ENCODE measurements at places on chromosomes 5 and 9. TPM values are rescaled to one million over a fixed set of nuclear protein-coding genes. Genes with fewer than 3 reads are reported as not detected.

DNA sequence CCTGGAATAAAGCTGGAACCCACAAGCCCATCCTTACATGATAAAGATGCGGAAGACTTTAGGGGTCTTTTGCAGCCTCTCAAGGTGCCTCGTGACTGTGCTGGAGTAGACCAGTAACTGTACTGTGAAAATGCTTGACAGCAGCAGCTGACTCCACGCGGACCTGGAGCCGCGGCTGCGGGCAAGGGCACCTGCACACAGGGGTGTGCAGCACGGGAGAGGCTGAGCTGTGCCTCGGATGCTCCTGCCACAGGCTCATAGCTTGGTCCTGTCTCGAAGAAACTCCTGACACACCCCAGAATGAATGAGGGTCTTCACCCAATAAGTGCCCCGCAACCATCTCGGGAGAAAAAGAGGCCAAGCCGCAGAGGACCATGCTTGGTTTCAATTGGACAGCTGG is 40.3 kb upstream of the CEP72 start:
- no peak for DNase-seq

DNA sequence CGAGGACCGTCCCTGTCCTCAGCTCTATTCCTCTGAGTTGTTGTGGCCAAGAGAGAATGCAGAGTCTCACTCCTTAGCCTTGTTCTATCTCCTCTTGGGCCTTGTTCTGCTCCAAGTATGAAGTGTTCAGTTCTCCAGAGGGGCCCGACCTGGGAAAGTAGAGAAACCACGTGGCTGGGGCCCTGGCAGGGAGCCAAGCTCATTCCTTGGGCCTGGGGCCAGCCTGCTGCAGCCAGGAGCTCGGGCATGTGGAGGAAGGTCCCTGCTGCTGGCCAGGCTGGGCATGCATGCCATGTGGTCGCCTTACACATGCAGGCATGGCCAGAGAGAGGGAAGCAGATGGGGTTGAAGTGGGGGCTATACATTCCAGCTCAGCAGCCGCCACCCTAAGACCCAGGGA is 60.7 kb downstream of the COL27A1 start:
- DNase-seq, result no peak

DNA sequence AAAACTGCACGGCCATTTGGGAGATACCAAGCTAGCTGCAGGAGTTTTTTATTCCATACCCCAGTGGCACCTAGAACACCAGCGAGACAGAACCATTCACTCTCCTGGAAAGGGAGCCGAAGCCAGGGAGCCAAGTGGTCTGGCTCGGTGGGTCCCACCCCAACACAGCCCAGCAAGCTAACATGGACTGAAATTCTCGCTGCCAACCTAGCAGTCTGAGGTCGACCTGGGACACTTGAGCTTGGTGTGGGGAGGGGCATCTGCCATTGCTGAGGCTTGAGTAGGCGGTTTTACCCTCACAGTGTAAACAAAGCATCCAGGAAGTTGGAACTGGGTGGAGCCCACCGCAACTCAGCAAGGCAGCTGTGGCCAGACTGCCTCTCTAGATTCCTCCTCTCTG is 108.9 kb upstream of the CHD1 start:
- no peak for DNase-seq

DNA sequence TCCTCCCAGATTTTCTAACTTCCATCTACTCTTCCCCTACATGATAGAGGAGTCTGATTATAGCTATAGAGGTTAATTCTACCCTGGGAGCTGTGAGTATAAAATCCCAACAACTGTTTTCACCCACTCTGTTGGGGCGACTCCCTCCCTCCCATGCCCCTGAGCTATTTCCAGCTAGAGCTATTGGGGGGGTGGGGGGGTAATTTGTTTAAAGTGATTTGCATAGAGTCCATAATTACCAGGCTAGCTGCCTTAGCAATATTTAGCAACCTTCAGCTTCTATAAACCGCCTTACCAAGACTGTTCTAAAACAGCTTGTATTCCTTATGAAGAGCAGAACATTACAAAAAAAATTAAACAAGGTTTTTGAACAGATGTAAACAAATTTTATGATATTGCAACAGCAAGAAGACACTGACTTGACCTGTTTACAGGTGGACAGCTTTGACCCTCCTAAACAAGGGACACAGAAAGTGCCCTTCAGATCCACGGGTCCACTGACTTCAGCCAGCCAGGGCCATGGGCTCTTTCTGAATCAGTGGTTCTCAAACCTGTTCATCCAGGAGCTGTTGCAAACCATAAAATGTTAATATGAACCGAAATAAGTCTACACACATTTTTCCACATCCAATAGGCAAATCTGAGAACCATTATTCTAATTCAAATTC is 98.2 kb downstream of the OTULIN start:
- DNase-seq, result no peak

- no peak for DNase-seq
Observed at GRCh38 chr9:82934949-82935348, 128.0 kb downstream of the RASEF start.

GRCh38 chr5:68046445-68046844 is 169.1 kb upstream of the PIK3R1 start:
- DNase-seq, result peak; percentile 77

GRCh38 chr5:109767997-109768396 is 78.3 kb downstream of the MAN2A1 start:
- DNase-seq, result no peak

DNA sequence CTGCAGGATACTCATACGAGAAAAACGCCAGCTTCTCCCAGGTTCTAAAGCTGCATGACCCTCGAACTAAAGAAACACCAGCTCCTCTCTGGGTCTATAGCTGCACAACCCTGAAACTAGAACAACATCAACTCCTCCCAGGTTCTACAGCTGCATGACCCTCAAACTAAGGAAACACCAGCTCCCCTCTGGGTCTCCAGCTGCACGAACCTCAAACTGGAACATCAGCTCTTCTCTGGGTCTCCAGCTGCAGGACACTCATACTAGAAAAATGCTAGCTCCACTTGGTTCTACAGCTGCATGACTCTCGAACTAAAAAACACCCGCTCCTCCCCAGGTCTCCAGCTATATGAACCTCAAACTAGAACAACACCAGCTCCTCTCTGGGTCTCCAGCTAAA is 811.1 kb downstream of the CDH9 start:
- no peak for DNase-seq

DNA sequence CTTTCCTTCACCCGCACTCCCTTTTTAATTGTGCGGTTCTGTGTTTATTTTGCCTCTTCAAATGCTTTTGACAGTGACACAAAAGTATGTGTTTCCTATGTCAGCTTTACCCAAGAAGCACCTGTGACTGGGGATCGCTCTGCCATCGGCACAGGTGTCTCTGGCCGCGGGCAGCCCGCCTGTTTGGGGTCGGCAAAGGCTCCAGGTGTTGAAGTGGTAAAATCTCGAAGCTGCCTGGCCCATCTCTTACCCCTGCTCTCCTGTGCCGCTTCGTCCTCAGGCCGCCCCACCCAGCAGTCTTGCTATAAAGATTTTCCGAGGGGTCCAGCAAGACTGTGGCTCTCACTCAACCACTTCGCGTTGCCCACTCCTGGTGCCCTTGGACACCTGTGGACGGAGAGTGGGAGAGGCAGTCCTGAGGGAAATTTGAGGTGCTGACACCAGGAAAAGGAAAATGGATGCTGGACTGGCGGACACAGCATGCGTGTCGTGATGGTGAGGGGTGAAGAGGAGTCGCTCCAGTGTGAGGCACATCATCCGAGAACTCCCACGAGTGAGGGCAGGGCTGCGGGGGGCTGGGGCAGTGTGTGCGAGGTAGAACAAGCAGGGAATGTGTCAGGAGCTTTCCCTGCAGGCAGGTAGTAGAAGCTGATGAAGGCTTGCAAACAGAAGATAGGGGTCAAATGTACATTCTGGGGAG is 29.1 kb upstream of the CEP72 start:
- no peak for DNase-seq

DNA sequence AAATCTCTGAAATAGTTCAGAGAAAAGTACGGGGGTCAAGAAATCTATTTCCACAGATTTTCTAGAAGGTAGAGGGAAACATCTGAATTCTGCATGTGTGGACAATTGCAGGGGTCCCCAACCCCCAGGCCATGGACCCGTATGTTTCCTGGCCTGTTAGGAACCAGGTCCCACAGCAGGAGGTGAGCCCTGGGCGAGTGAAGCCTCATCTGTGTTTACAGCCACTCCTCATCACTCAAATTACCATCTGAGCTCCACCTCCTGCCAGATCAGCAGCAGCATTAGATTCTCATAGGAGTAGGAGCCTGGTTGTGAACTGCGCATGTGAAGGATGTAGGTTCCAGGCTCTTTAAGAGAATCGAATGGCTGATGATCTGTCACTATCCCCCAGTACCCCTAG is 200.5 kb upstream of the EDIL3 start:
- DNase-seq, result no peak

GRCh38 chr9:76687861-76688391 is 76.3 kb upstream of the PCA3 start:
- DNase-seq, result peak; percentile 29

GRCh38 chr9:101481261-101481660 is 45.7 kb upstream of the ALDOB start:
- peak; percentile 67 for DNase-seq

DNA sequence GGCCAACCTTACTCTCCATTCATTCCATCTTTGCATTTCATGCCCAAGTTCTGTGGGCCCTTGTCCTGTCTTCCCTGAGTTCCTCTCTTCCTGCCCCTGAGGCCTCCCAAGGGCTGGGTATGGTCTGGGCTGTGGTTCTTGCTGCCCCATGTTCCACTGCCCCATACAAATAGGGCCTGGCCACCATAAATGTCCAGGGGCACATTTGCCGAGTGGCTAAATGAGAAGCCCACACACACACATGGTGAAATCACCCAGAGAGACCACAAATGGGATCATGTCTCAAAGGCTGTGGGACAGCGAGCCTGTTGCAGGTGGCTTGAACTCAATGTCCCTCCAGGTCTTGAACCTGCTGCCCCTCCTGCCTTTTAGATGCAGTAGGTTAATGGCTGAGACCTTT is 1.2 kb downstream of the TIFAB start:
- no peak for DNase-seq

The EIF4EBP3 gene
- total RNA-seq, result 1.2 TPM

The ZNF354C gene
- total RNA-seq, result 6.1 TPM

The IL5 gene
- not detected for total RNA-seq

The SCGB3A1 gene
- total RNA-seq, result 0.60 TPM

Measured in lung microvascular endothelial cell (primary cell).